Activated naive CD4-positive, alpha-beta T cell treated with anti-CD3 and anti-CD28 coated beads, Interleukin-2, amount 10 ng/mL, durations not matched to agents 5 hours and 36 hours (primary cell): ENCODE measurements at places on chromosomes 16 and 17. TPM values are rescaled to one million over a fixed set of nuclear protein-coding genes. Genes with fewer than 3 reads are reported as not detected.

Gene CFAP20
- 40.8 TPM for total RNA-seq

Gene ITGA3
- 8.7 TPM for total RNA-seq

Gene C16orf46
- 0.63 TPM for total RNA-seq

Gene CCL18
- total RNA-seq = not detected

Gene CCL16
- not detected for total RNA-seq

Gene EVI2A
- total RNA-seq = 99.5 TPM

Gene SEZ6
- not detected for total RNA-seq

Gene CDH5
- total RNA-seq = not detected

Gene DNASE1L2
- total RNA-seq = 2.8 TPM

Gene KRT33A
- total RNA-seq = not detected

Gene PPP1R27
- not detected for total RNA-seq

Gene ITGB3
- total RNA-seq = 0.46 TPM

Gene ZACN
- total RNA-seq = 0.15 TPM

Gene KRT23
- total RNA-seq = not detected

Gene HSD17B1
- total RNA-seq = 0.73 TPM

Gene MINK1
- 102 TPM for total RNA-seq

Gene MYH2
- not detected for total RNA-seq

Gene CDK5R1
- total RNA-seq = 7.1 TPM
